ENCODE measurements at places on chromosomes 1 and 21.

DNA sequence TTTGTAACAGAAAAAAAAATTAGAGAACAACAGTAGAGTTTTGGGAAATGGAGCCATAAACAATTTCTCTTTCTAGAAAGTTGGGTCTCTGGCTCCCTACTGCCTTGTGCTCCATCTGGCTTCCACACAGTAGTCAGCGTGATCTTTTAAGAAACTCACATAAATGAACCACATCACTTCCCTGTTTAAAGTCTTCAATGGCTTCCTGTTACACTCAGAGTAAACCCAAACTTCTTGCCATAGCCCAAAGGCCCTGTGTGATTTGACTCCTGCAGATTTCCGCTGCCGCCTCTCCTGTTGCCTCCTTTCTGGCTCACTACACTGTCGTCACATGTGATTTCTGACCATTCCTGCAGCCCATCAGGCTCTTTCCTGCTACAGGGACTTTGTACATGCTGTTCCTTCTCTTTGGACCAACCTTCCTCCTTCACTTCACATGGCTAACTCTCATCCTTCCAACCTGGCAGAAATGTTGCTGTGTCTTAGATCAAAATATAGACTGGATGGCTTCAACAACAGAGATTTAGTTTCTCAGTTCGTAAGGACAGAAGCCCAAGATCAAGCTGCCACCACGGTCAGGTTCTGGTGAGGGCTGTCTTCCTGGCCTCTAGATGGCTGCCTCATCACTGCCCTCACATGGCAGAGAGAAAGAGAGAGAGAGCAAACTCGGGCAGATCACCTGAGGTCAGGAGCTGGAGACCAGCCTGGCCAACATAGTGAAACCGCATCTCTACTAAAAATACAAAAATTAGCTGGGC is 34.0 kb downstream of the OPRD1 start:
- no peaks in the 10 kb centered on the region for H3K36me3 ChIP-seq
- no peaks in the 10 kb centered on the region for H3K27me3 ChIP-seq
- H3K4me1 ChIP-seq: no peaks in the 10 kb centered on the region
- DNase-seq: no peak

DNA sequence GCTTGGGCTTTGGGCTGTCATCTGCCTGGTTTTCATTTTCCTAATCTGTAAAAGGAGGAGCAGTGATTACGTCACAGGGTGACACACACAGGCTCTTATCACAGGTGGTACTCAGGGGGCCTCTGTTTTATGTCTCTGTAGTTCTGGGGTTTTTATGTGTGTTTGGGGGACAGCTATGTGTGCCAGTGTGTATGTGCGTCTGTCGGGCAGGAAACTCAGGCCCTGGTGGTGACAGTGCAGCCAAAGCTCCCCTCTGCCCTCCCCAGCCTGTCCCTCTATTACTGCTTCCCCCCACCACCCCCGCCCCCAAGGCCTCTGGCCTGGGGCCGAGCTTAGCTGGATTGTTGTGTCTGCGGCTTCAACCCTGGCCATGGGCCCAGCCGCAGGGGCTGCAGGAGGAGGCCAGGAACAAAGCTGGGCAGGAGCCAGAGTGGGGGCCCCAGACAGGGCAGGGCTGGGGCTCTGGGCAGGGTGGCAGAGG is 13.3 kb downstream of the MFAP2 start:
- H3K27me3 ChIP-seq: no peaks in the 10 kb centered on the region
- DNase-seq: peak; percentile 96
- peaks cover 5% of the 10 kb centered on the region for H3K36me3 ChIP-seq
- H3K4me3 ChIP-seq: no peak overlapping the region
- H3K4me1 ChIP-seq: peaks cover 10% of the 10 kb centered on the region
- peak overlapping the region; percentile 16 for H3K27ac ChIP-seq

GRCh38 chr1:182968151-182968741 is 15.3 kb upstream of the SHCBP1L start:
- no peaks in the 10 kb centered on the region for H3K36me3 ChIP-seq
- H3K4me1 ChIP-seq: no peaks in the 10 kb centered on the region
- H3K27me3 ChIP-seq: no peaks in the 10 kb centered on the region
- H3K27ac ChIP-seq: no peak overlapping the region

DNA sequence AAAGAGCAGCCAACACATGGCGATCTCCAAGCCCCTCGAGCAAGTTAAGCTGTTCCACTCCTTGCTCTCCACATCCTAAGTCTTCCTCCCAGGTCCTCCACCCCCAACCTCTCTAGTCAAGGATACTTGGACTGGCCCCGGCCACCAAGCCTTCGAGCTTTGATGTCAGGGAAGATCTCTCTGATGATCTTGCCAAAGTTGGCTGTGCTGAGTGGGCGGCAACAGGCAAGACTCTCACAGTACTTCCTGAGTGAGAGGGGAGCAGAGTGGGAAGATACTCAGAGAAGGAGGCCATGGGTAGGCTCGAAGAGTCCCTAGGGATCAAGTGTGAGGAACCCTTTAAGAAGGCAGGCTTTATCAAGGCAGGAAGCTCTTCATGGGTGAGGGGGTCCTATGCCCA is 2.8 kb downstream of the RFX5 start:
- peaks cover 18% of the 10 kb centered on the region for H3K36me3 ChIP-seq
- no peak for DNase-seq
- H3K4me1 ChIP-seq: peaks cover 3% of the 10 kb centered on the region
- H3K27me3 ChIP-seq: no peaks in the 10 kb centered on the region
- no peak overlapping the region for H3K27ac ChIP-seq
- no peak overlapping the region for H3K4me3 ChIP-seq

DNA sequence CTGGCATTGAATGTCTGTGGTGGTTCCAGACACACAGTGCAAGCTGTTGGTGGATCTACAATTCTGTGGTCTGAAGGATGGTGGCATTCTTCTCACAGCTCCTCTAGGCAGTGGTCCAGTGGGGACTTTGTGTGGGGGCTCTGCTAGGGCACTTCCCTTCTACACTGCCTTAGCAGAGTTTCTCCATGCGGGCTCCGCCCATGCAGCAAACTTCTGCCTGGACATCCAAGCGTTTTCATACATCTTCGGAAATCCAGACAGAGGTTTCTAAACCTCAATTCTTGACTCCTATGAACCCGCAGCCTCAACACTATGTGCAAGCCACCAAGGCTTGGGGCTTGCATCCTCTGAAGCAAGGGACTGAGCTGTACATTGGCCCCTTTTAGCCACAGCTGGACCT is 43.0 kb downstream of the RGS18 start:
- no peaks in the 10 kb centered on the region for H3K36me3 ChIP-seq
- H3K27ac ChIP-seq: no peak overlapping the region
- no peaks in the 10 kb centered on the region for H3K4me1 ChIP-seq
- DNase-seq: no peak

DNA sequence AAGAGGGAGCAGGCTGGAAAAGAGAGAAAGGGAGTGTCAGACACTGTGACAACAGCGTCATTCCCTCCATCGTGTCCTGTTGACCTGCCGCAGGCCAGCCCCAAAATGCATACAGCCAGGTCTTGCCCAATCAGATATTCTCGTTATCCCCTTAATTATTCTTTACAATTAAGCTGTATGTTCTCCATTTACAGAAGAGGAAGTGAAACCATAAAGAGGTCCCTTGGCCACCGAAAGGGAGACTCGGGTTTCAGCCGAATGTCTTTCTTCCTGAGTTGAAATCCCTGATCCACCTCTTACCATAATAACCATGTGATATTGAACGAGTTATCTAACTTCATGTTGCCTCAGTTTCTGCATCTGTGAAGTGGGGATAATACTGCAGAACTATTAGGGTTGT is 70.5 kb downstream of the IGSF21 start:
- peaks cover 6% of the 10 kb centered on the region for H3K27me3 ChIP-seq
- H3K36me3 ChIP-seq: no peaks in the 10 kb centered on the region
- no peaks in the 10 kb centered on the region for H3K4me1 ChIP-seq

GRCh38 chr1:226661271-226661670 is 77.8 kb downstream of the ITPKB start:
- peak overlapping the region; percentile 44 for H3K27ac ChIP-seq
- H3K36me3 ChIP-seq: no peaks in the 10 kb centered on the region
- peaks cover 44% of the 10 kb centered on the region for H3K4me1 ChIP-seq
- no peaks in the 10 kb centered on the region for H3K27me3 ChIP-seq
- H3K4me3 ChIP-seq: no peak overlapping the region
